Muscle of leg (tissue), 16 donors: ENCODE measurements at places on chromosomes 3 and 15.

DNA sequence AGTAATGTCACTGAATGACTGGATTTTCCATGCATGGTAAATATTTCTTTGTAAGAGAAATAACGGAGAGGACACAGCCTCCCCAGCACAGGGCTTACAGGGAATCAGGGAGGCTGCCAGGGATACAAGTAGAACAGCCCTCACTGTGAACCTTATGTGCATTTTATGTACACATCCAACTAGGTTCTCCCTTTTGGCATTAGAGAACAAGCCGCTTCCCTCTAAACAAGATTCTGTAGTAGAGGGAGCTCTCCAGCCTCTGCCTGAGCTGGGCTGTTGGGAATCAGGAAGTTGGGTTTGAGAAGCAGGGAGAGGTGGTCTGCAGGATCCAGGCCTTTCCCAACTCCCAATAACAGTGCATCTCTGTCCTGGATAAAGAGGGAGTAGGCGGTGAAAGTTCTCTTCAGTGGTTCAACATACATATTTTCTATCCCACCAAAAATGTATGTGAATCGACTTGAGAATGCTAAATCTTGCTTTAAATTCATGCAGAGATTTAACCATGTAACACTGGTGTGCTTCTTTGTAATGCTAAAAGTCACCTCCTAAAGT, 83.7 kb downstream of the ARNT2 start:
- H3K36me3 ChIP-seq = no peaks in the 10 kb centered on the region
- no peaks in the 10 kb centered on the region for H3K27me3 ChIP-seq
- H3K4me3 ChIP-seq = no peak overlapping the region
- DNase-seq = no peak
- H3K27ac ChIP-seq = no peak overlapping the region

DNA sequence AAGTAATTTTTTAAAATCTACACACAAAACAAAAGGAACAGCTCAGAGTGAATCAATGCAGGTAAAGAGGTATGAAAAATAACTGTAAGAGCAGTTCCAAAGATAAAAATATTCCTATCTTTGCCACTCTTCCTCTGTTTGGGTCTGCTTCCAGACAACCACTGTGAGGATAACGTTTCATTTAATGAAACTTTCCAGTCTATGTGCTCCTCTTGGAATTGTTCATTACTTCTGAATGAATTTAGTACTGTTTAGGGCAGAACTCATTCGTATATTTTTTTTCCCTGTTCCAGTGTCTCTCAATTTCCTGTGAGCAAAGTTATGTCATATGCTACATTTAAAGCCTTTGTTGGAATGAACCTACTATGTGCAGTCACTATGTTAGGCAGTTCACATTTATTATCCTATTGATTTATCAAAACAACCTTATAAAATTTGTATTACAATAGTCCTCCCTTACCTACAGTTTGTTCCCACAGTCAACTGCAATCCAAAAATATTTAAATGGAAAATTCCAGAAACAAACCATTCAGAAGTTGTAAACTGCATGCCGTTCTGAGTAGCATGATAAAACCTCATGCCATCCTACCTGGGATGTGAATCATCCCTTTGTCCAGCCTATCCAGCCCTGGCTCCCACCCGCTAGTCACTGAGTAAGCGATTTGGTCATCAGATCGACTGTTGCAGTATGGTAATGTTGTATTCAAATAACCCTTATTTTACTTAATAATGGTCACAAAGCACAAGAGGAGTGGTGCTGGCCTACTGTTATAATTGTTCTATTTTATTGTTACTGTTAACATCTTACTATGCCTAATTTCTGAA, 98.1 kb downstream of the TMCC1 start:
- H3K4me3 ChIP-seq = no peak overlapping the region
- no peak overlapping the region for H3K27ac ChIP-seq
- H3K27me3 ChIP-seq = no peaks in the 10 kb centered on the region

GRCh38 chr3:45557471-45557870, 37.1 kb upstream of the LIMD1 start:
- H3K27me3 ChIP-seq = no peaks in the 10 kb centered on the region
- no peaks in the 10 kb centered on the region for H3K36me3 ChIP-seq
- H3K4me1 ChIP-seq = peaks cover 69% of the 10 kb centered on the region
- H3K4me3 ChIP-seq = no peak overlapping the region
- no peak for DNase-seq

GRCh38 chr3:67713764-67714469, 59.5 kb upstream of the SUCLG2 start:
- no peaks in the 10 kb centered on the region for H3K4me1 ChIP-seq
- H3K27me3 ChIP-seq = no peaks in the 10 kb centered on the region
- no peaks in the 10 kb centered on the region for H3K36me3 ChIP-seq
- no peak overlapping the region for H3K27ac ChIP-seq

DNA sequence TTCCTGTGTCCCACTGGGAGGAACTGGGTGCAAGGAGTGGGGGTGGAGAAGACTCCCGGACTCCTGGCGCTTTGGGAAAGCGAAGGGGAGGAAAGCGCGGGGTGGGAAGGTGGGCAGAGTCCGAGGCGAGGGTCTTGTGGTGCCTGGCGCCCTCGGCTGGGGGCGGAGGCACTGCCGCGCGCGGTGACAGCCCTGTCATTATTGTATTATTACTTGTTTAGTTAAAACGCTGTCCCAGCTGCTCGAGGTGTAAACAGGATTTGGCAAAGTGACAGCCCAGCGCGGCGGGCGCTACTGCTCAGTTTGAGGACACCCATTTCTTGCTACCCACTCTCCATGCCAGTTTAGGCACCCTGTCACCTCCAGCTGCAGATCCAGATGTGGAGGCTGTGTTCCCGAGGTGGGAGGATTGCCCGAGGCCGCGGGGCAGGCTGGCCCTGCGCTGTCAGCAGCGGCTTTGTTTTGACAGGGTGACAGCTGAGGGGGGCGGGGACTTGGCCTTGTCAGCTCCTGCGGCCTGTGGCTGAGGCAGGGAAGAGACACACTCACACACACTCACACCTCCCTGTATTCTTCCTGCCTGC, 1.0 kb downstream of the KAT2B start:
- H3K27me3 ChIP-seq = no peaks in the 10 kb centered on the region
- peak; percentile 93 for DNase-seq
- peaks cover 27% of the 10 kb centered on the region for H3K4me1 ChIP-seq
- H3K36me3 ChIP-seq = no peaks in the 10 kb centered on the region

DNA sequence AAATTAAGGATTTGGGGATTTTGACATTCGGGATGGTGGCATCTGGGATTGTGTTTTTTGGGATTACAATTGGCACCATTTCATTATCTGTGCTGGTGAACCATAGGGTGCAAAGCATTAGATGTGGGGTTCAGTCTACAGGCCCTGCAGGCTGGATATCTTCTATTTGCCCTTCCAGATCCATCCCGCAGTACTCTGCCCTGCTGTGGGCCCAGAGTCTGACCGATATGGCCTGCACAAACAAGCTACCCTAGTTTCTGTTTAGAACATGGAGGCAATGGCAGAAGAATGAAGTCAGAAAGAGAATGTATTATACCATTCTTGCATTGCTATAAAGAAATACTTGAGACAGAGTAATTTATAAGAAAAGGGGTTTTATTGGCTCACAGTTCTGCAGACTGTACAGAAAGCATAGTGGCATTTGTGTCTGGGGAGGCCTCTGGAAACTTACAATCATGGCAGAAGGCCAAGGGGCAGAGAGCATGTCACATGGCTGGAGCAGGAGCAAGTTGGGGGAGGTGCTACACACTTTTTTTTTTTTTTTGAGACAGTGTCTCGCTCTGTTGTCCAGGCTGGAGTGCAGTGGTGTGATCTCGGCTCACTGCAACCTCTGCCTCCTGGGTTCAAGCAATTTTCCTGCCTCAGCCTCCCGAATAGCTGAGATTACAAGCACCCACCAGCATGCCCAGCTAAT, 93.7 kb downstream of the NCEH1 start:
- H3K27ac ChIP-seq = no peak overlapping the region
- H3K27me3 ChIP-seq = no peaks in the 10 kb centered on the region
- H3K4me1 ChIP-seq = no peaks in the 10 kb centered on the region
- H3K36me3 ChIP-seq = no peaks in the 10 kb centered on the region
- no peak for DNase-seq

DNA sequence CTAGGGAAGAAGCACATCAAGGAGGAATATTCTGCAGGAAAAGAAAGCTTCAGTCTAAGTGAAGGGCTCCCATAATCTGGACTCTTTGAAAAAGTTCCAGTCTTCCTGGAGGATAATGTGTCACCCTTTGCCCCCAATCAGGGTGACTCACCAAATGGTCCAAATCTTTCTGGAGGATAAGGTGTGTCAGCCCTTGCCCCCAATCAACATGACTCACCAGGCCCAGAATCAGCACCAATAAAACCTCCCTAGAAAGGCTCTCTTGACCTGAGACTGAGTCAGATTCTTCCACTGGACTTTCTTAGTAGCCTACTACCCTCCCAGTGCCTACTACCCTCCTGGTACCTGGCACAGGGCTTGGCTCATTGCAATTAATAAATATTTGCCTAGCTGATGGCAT, 9.5 kb upstream of the ARL14 start:
- H3K36me3 ChIP-seq = no peaks in the 10 kb centered on the region
- no peaks in the 10 kb centered on the region for H3K4me1 ChIP-seq
- H3K27ac ChIP-seq = no peak overlapping the region
- H3K27me3 ChIP-seq = no peaks in the 10 kb centered on the region
- DNase-seq = no peak
- no peak overlapping the region for H3K4me3 ChIP-seq

DNA sequence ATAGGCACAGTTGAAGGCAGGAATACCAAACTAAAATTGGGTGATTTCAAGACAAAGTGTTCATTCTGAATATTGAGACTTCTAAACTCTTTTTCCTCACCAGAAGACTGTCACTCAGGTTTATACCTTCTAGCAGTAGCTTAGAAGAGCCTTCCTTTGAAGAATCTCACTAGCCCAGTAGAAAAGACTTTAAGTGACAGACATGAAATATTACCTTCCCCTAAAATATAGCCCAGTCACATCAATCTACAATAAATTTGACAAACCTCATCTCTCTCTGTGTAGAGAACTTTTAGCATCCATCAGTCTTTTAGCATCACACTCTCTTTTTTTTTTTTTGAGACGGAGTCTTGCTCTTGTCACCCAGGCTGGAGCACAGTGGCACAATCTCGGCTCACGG, 97.5 kb downstream of the HERC1 start:
- no peaks in the 10 kb centered on the region for H3K27me3 ChIP-seq
- H3K4me1 ChIP-seq = no peaks in the 10 kb centered on the region
- H3K4me3 ChIP-seq = no peak overlapping the region
- H3K27ac ChIP-seq = no peak overlapping the region

GRCh38 chr3:142287866-142288638, 62.7 kb upstream of the GK5 start:
- H3K36me3 ChIP-seq = no peaks in the 10 kb centered on the region
- no peak overlapping the region for H3K4me3 ChIP-seq
- no peak overlapping the region for H3K27ac ChIP-seq
- no peak for DNase-seq
- H3K27me3 ChIP-seq = no peaks in the 10 kb centered on the region

DNA sequence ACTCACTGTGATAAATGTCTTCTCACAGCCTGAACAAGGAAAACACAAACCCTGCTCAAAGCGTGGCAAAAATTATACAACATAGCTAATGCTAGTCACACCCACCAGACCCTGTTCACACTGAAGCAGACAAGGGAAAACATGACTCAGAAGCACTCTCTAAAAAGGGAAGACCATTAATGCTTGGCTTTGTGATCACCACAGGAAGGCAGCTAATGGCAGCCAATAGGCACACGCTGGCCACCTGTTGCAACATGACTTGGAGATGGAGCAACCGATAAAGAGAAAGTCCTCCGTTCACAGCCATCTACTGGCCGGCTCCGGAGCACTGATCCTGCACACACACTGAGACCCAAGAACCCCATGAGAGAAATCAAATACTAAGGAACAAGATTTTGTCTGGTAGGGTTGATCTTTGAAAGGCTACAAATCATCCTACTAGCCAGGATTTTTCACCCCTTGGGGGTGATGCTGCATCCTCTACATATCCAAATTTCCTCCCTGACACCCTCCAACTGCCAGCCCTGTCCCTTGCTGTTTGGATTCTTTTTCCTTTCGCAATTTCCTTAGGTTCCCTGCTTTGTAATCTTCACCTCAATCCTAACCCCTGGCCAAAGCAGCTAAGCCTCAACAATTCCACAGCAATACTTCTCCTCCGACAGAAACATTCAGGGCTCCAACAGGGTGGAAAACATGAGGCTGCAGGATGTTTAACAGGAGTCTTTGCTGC, 3.2 kb downstream of the ZXDC start:
- H3K27me3 ChIP-seq = no peaks in the 10 kb centered on the region
- H3K4me1 ChIP-seq = peaks cover 38% of the 10 kb centered on the region
- peak; percentile 79 for DNase-seq

DNA sequence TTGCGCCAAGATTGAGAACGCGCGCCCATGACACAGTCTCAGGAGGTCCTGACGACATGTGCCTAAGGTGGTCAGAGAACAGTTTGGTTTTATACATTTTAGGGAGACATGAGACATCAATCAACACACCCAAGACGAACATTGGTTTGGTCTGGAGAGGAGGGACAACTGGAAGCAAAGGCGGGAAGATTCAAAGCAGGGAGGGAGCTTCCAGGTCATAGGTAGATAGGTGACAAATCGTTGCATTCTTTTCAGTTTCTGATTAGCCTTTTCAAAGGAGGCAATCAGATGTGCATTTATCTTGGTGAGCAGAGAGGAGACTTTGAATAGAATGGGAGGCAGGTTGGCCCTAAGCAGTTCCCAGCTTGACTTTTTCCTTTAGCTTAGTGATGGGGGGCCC, 828.4 kb upstream of the DPPA4 start:
- no peaks in the 10 kb centered on the region for H3K4me1 ChIP-seq
- DNase-seq = no peak
- H3K36me3 ChIP-seq = no peaks in the 10 kb centered on the region
- no peak overlapping the region for H3K27ac ChIP-seq

- H3K27ac ChIP-seq = no peak overlapping the region
- H3K27me3 ChIP-seq = no peaks in the 10 kb centered on the region
- peak; percentile 7 for DNase-seq
- no peaks in the 10 kb centered on the region for H3K4me1 ChIP-seq
These were observed 48.6 kb upstream of the MKRN3 start for GRCh38 chr15:23516866-23517265.

- no peak overlapping the region for H3K4me3 ChIP-seq
- no peaks in the 10 kb centered on the region for H3K27me3 ChIP-seq
- H3K27ac ChIP-seq = no peak overlapping the region
- DNase-seq = no peak
These were observed 12.0 kb downstream of the VPS8 start for GRCh38 chr3:184823990-184824389.

GRCh38 chr15:63519041-63519440, 14.6 kb downstream of the USP3 start:
- DNase-seq = no peak
- H3K4me1 ChIP-seq = peaks cover 15% of the 10 kb centered on the region
- no peak overlapping the region for H3K27ac ChIP-seq
- no peaks in the 10 kb centered on the region for H3K36me3 ChIP-seq

DNA sequence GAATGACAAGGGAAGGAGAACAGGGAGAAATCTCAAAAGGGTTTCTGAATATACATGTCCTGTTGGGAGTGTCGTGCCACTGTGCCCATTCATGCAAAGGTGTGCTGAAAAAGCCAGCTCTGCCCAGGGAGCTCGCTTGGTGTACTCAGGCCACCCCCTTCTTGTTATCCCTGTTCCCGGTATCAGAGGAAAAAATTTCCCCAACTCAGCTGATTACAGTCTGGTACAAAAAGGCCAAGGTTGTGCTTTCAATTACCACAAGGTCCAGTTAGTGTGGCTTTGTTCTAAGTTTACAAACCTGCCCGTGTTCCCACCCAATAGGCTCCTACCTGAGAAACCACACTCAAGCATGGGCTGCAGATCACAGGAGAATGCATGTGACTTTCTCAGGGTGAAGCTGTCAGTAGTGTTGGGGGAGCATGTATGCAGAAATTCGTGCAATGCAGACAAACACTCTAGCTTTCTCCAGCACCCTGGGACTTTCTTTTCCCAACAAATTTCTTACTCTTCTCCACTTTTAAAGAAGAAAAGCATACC, 648.5 kb downstream of the NR2F2 start:
- DNase-seq = no peak
- H3K4me1 ChIP-seq = no peaks in the 10 kb centered on the region
- H3K27ac ChIP-seq = no peak overlapping the region
- no peak overlapping the region for H3K4me3 ChIP-seq
- H3K36me3 ChIP-seq = no peaks in the 10 kb centered on the region
